ENCODE measurements at places on chromosomes 3 and 15.

- DNase-seq, result no peak
Measured at GRCh38 chr15:40325700-40326099, 2.2 kb downstream of the INAFM2 start.

GRCh38 chr3:190696777-190697501, 165.6 kb downstream of the GMNC start:
- no peak for DNase-seq

- no peak for DNase-seq
Measured at GRCh38 chr15:92879949-92880725, 20.0 kb upstream of the CHD2 start.

DNA sequence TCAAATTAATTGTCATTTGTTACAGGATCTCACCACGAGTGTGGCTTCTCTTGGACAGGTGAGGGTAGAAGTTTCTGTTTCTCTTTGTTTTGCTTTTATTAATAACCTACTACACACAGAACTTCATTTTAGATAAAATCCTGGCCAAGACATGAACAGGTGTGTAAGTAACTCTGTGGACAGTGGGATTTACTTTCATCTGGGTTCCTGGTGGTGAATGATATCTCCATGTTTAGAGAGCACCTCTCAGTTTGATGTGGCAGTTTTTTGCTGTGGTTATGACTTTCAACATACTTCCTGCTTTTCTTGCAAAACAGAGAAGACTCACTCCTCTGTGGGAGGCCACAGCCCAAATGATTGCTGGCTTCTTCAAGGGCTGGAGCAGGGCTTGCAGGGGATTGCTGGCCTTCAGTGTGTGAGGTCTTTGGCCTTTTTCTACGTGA, 71.1 kb upstream of the XCR1 start:
- no peak for DNase-seq

DNA sequence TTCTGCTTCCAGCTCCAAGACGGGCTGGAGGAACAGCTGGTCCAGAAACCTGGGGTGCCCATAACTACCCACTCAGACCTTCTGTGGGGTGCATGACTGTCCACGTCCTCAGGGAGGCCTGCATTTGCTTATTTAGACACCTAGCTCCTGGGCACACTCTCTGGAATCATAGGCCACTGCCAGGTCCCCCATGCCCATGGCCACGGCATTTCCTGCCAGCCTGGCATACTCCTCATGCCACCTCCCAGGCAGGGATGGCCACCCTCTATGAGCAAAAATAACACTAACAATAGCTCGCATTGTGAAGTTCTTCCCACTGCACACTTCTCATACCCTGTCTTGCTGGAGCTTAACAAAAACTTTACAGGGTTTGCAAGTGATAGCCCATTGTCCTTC, 166.9 kb upstream of the TPM1 start:
- DNase-seq, result no peak

DNA sequence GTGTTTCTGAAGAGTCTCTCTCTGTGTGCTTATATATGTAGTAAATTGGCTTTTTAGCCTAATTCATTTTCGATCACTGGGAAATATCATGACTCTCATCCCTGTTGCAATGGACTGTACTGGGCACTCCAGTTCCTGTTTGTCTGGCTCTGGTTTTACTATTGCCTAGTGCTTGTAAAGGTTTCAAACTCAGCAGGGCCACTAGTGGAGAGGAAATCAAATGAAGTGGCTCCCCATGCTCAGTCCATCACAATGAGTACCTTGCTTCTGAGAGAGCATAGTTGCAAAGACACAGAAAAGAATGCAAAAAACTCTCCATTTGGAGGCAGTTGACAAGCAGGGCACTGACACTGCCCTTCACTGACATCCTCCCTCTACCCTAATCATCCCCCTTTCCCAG, 167.8 kb downstream of the TAFA4 start:
- DNase-seq, result no peak

DNA sequence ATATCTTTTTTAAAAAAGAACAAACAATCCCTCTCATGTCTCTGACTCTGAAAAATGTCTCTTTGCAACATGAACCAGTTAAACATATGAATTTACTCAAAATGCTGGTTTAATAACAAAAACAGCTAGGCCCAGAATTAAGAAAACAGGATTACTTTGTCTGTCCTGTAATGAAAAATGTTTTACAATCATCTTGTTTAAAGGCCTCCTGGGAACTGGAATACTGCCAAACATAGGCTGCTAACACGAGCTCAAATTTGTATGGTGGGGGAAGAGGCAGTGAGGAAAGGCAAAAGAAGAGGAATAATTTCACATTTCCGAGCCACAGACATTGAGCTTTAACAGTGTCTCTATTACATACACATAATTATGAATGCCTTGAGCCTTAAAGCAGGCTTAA, 61.7 kb upstream of the PPIB start:
- no peak for DNase-seq

DNA sequence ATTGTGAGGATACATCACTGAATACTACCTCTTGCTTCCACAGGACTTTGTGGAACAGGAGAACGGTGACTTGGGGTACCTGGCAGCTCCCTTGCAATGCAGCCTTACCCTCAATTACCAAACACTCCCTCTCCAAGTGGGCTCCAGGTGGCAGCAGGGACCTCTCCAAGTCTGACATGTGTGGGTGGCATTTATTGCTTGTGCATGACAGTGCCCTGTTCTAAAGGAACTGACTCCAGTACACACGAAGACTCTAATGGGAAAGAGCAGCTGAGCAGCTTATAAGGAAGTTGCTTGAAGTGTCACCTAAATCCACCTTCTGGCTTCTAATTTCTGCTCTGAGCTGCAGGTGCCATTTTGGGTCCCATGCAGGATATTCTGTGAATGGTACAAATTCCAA, 174.1 kb upstream of the SLCO3A1 start:
- no peak for DNase-seq

GRCh38 chr15:48939648-48940047, 24.1 kb downstream of the SHC4 start:
- DNase-seq, result no peak

DNA sequence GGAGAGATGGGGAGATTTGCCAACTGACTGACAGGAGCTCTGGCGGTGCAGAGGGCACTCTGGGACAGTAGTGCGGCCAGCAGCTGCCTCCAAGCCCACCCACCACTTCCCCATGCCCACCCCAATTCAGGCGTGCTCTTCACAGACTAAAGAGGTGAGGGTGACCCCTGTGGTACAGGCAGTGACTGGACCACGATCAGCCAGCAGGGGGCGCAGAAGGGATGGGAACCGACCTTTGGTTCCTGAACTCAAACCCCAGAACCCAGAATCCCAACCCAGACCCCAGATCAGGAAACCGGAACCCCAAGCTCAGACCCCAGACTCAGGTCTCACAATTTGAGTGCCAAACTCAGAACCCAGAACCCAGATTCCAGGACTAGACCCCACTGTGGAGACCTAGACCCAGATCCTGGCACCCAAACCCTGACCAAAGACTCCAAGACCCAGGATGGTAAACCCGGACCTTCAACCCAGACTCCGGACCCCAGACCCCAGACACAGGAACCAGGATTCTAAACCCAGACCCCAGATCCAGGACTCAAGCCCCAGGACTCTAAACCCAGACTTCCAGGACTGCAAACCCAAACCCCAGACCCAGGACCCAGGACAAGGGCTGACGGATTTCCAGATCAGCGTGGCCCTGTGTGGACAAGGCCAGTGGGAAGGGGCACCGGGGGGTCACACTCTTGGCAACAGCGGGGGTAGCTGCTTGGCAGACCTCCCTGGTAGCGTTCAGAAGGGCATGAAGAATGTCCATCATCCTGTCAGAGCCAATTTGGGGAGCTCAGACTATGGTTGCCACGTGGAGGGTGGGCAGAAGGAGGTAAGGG, 3.7 kb upstream of the MYL3 start:
- peak; percentile 78 for DNase-seq

- DNase-seq, result no peak
Measured at GRCh38 chr3:128799653-128800052, 73.7 kb downstream of the RAB7A start.

GRCh38 chr3:119308355-119308754, 14.2 kb downstream of the ARHGAP31 start:
- DNase-seq, result no peak

DNA sequence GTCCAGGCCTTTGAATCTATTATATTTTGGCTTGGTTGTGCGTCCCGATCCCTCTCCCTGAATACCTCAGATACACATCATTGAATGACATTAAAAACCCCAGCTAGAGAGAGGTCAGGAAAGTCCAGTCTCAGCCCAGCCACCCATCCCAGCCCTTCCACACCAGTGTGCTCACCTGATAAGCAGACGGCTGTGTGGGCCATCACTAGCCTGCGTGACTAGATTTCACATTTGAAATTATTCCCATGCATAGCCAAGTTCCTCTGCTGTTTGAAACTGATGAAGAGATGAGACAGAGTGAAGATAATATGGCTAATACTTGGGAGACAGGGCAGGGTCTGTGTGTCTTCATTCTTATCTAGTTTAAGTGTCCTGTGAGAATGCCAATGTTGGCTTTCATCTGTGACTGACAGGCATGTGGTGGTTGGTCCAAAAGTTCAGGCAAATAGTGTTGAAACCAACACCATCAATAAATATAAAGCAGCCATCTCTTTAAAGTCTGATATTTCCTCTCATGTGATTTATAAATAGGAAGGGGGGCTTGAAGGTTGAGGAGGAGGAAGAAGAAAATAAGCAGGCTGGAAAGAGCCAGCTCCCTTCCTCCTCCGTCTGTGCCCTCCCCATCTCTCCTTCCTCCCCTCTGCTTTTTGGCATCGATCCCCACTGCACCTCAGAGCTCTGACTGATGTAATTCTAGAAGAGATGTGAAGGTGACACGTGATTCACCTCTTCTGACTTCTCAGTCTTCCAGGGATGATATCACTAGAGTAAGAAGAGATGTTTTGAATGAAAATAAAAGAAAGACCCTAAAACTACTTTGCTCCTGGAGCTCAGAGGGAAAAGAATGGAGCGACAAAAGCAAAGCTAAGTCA, 5.1 kb downstream of the FAM43A start:
- no peak for DNase-seq

GRCh38 chr3:112128843-112129727, 4.0 kb downstream of the GCSAM start:
- no peak for DNase-seq

DNA sequence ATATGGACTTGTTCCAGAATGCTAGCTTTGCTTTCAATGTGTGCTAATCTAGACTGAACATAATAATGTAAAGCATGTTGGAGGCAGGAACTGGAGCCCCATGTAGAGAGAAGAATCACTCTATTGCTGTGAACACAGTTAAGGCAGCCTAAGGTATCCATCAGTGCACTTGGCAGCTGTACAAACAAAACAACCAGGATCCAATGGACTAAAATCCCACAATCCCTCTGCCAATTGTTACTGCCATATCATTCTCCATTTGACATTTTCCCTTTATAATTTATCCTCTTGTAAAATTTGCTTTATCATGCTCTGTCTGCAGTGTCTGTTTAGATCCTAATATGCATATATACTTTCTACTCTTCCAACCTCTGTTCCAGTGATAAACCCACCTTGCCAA, 756.8 kb upstream of the LMCD1 start:
- DNase-seq, result no peak

GRCh38 chr3:23253214-23253613, 50.1 kb downstream of the UBE2E2 start:
- DNase-seq, result no peak

- DNase-seq, result no peak
Measured at GRCh38 chr3:194466761-194467356, 19.9 kb downstream of the ATP13A3 start.

DNA sequence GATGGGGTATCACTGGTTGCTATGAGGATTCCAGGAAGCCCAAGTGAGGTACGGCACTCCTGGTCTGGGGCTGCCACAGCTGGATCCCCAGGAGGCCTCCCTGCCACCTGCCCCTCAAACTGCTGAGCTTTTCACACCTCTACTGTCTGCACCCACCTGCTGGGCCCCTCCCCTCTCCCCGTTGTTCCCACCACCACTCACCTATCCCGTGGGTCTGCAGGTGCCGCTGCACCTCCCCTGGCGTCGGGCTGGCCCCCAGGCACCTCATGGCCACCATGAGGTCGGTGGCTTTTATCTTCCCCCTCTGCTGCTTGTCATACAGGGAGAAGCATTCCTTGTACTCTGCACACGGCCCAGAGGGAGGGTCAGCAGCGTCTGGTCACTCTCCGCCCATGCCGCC, 5.8 kb downstream of the CALML4 start:
- DNase-seq, result no peak

- no peak for DNase-seq
Measured at GRCh38 chr3:10982782-10983181, 9.8 kb upstream of the SLC6A1 start.

GRCh38 chr15:59738676-59739075, 49.6 kb upstream of the BNIP2 start:
- no peak for DNase-seq

DNA sequence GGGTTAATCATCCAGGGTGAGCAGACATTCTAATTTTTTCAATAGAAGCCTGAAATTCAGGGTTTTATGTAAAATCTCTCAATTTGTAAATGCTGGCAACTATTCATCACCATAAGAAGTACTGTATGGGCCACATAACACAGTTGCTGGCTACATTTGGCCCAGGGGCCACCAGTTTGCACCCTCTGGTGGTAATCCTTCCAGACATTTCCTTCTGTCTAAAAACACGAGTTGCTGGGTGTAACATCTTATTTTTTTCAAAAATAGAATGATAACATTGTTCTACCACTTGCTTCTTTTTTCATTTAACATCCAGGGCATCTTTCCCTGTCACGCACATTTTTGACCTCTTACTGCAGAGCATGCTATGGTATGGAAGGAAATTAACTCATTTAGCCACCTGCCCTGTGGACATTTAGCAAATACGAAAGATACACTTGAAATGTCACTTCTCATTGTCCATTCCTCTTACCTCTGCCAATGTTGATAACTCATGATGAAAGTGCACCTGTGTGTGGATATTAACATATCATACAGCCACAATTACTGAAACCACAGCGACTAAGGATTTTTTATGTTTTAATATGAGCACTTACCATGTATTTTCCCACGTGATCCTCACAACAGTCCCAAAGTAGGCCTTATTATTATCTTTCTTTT, 117.5 kb upstream of the ARHGEF3 start:
- no peak for DNase-seq

DNA sequence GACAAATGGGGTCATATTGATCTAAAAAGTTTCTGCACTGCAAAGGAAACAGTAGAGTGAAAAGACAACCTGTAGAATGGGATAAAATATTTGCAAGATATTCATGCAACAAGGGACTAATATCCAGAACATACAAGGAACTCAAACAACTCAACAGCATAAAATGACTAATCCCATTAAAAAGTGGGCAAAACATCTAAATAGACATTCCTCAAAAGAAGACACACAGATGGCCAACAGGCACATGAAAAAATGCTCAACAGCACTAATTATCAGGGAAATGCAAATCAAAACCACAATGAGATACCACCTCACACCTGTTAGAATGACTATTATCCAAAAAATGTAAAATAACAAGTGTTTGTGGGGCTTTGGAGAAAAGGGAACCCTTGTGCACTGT, 8.8 kb downstream of the SLC12A8 start:
- DNase-seq, result no peak

DNA sequence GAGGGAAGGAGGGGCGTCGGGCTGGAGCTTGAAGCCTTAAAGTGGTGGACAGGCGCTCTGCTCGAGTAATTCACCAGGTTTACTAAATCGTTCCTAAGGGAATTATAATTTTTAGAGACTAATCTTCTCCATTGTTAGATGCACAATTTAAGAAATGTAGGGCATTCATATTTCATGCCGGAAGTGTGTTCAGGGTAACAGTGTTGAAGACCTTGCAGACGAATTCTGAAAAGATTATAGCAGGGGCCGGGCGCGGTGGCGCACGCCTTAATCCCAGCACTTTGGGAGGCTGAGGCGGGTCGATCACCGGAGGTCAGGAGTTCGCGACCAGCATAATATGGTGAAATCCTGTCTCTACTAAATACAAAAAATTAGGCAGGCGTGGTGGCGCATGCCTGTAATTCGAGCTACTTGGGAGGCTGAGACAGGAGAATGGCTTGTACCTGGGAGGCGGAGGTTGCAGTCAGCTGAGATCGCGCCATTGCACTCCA, 365 bp upstream of the GTF2A2 start:
- no peak for DNase-seq
